ENCODE measurements at places on chromosomes 7 and 10.

GRCh38 chr10:93757136-93757535 is 600 bp upstream of the LGI1 start:
- no peak for DNase-seq

- DNase-seq, result no peak
Observed at GRCh38 chr7:100363098-100363497, 5.2 kb downstream of the PILRB start.

GRCh38 chr10:29657719-29658274 is 23.0 kb upstream of the SVIL start:
- DNase-seq, result no peak

GRCh38 chr10:33461295-33461640 is 126.8 kb upstream of the NRP1 start:
- DNase-seq, result no peak

- no peak for DNase-seq
Observed at GRCh38 chr7:96093435-96093834, 228.5 kb downstream of the SLC25A13 start.

DNA sequence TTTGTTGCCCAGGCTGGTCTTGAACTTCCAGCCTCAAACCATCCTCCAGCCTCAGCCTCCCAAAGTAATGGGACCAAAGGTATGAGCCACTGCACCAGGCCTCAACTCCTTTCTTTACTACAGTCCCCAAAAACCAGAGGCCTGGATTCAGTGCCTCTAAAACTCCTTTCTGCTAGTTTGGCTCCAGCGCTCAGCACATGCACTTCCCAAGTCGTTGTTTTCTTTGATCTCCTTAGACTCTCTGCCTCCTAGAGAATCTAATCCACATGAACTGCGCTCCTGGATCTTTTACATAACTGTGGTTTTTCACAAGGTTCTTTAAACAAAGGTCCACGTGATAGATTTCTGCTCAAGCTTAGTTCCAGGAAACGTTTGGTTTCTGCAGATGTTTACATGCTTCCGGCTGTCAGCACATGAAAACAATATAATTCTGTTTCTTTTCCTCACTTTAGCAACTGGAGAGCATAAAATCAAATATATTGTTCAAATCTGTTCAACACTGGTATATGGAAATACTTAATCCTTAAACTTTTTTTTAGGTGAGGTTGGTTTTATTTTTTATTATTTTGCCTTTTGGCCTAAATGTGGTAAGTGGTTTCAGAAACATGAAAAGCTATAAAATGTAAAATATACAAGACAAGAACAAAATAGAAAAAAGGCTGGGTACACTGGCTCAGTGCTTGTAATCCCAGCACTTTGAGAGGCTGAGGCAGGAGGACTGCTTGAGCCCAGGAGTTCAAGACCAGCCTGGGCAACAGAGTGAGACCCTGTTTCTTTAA is 270.5 kb upstream of the MKLN1 start:
- DNase-seq, result no peak

DNA sequence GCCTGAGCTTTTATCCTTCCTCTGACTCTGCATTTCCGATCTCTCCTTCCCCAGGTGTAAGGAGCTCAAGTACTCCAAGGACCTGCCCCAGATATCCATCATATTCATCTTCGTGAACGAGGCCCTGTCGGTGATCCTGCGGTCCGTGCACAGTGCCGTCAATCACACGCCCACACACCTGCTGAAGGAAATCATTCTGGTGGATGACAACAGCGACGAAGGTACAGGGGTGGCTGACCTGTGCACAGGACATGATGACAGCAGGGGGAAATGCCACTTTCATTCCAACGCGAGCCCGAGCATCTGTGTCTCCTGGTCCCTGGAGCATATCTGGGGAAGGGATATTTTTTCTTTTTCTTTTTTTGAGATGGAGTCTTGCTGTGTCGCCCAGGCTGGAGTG is 256.2 kb downstream of the GALNT17 start:
- no peak for DNase-seq

GRCh38 chr7:33757563-33758165 is 147.7 kb upstream of the BMPER start:
- DNase-seq, result no peak

DNA sequence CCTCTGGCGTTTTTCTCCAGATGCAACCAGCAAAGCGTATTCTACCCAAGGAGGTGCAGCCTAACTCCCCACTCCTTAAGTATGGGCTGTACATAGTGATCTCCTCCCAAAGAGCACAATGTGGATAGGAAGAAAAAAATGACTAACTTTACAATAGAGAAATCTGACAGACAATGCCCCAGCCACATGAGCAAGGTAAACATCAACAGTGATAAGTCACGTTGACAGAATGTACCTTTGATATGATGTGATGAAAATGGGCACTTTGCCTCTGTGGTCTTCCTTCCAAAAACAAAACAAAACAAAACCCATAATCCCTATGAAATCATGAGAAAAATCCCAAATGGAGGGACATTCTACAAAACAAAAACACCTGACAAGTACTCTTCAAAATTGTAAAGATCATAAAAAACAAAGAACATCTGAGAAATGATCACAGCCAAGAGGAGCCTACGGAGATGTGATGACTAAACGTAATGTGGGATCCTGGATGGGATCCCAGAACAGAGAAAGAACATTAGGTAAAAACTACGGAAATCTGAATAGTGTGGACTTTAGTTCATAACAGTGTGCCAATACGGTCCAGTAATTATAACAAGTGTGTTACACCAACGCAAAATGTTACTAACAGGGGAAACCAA is 50.6 kb downstream of the ABLIM1 start:
- no peak for DNase-seq

DNA sequence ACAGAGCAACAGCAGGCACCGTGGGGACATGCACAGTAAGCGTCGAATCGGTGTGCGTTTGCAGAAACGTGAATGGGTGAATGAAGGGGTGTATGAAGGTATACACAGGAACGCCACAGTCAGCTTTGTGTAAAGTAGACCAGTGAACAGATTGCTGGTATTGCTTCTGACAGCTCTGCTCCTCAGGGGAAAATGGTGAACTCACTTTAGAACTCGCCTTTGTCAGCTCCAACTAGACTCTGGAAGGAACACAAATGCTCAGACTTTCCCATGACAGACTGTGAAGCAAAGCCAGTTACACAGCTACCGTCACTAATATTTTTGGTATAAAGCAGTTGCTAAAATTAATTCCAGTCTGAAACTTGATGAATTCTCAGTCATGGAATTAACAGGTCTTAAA is 78.9 kb downstream of the CUX1 start:
- no peak for DNase-seq

DNA sequence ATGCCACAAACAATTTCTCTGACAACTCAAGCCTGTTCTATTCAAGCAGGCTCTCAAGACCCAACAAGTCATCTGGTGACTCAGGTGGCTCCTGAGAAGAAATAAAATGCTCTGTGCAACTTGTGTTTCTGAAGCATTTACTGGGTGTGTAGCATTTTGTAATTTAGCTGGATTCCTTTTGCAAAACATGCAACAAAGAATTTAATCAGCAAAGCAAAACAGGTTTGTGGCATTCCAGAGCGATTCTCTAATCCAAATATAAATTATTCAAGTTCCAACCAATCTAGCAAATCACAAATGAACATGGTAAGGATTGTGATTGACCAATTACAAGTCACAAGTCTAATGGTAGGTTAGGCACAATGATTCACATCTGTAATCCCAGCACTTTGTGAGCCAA is 39.8 kb upstream of the C10orf67 start:
- DNase-seq, result no peak

All from stimulated activated CD8-positive, alpha-beta memory T cell treated with anti-CD3 and anti-CD28 coated beads, Interleukin-12 subunit alpha, Interleukin-12 subunit beta, amount 100 ng/mL, for 4 hours (primary cell).